Uterus (tissue), 4 donors: ENCODE measurements at places on chromosomes 16 and 17. TPM values are rescaled to one million over a fixed set of nuclear protein-coding genes. Genes with fewer than 3 reads are reported as not detected.

SMIM36 gene
- not detected for total RNA-seq

KRTAP9-2 gene
- not detected for total RNA-seq

CACNA1G gene
- total RNA-seq: under 0.01 TPM

ZSCAN10 gene
- not detected for total RNA-seq

CCDC144A gene
- 24.2 TPM for total RNA-seq

ZG16 gene
- under 0.01 TPM for total RNA-seq

SLC43A2 gene
- 7.7 TPM for total RNA-seq

DNA sequence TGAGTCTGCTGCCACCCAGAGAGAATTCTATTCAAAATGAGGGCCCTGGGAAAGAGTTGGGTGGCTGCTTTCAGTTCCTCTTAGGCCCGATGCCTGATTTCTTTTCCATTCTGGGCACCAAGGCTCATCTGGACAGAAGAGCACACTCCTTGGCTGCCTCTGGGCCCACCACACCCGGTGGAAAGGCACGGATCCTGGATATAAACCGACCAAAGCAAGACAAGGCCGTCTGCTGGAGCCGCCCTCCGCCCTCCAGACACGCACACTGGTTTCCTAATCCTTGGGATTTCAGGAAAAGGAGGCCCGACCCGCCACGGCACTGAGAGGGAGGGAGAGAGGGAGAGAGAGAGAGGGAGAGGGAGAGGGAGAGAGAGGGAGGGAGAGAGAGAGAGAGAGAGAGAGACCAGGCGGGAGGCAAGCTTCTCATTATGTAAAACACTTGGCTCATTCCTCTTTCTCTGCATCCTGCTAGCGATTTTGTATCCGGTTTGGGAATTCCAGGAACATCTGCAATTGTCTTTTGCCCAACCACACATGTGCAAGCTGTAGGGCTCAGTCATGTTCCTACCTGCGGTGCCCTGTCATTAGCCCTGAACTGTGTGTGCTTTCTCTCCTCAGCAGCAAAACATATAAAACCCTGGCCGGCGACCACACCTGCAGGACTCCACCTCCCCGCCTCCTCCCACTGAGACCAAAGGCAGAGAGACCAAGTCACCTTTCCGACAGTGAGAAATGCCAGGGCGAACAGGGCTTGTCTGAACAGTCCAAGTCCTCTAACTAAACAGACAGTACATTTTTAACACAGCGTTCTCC, 347.2 kb downstream of the SOX9 start:
- DNase-seq: no peak

- DNase-seq: no peak
Observed at GRCh38 chr17:59490216-59490615, 75.2 kb upstream of the DHX40 start.

GRCh38 chr17:60641810-60642220, 35.8 kb upstream of the BCAS3 start:
- peak; percentile 41 for DNase-seq

- no peak for DNase-seq
Observed at GRCh38 chr16:25260416-25260815, 2.8 kb upstream of the ZKSCAN2 start.

GRCh38 chr16:2032285-2033056, 5.8 kb downstream of the NHERF2 start:
- DNase-seq: peak; percentile 41

DNA sequence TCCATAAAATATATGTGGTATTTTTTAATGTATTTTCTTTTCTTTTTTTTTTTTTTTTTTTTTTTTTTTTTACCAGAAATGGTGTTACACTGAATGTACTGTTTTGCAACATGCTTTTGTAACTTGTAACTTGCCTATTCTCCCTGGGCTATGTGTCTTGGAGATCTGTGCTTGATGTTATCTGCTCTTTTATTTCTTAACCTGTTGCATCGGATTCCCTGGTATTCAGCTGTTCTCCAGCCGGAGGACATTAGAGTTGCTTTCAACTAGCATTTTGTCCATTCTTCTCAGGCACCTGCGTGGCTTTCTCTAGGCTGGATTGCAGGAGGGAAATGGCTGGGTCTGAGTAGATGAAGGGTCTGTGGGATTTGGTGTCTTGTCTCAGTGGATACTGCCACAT, 47.4 kb downstream of the KATNIP start:
- DNase-seq: no peak

GRCh38 chr17:36999471-36999870, 50.7 kb downstream of the AATF start:
- no peak for DNase-seq

GRCh38 chr17:55757659-55758058, 6.8 kb downstream of the PCTP start:
- no peak for DNase-seq

DNA sequence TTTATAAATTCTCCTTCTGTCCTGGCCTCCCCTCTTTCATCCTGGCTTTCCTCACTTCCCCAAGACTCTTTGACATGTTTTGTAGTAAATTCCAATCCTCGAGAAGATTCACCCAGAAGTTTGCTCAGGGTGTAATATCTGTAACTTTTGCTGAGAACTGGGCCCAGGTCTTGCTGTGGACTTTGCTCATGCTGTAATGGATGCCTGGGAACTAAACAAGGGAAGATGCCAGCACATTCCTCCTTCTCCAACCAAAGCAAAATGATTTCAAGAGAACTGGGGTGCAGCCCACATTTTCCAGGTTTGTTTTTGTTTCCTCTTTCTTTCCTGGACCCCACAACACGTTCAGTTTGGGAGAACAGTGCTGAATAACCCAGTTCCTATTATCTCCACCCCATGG, 6.6 kb upstream of the SALL1 start:
- DNase-seq: no peak

DNA sequence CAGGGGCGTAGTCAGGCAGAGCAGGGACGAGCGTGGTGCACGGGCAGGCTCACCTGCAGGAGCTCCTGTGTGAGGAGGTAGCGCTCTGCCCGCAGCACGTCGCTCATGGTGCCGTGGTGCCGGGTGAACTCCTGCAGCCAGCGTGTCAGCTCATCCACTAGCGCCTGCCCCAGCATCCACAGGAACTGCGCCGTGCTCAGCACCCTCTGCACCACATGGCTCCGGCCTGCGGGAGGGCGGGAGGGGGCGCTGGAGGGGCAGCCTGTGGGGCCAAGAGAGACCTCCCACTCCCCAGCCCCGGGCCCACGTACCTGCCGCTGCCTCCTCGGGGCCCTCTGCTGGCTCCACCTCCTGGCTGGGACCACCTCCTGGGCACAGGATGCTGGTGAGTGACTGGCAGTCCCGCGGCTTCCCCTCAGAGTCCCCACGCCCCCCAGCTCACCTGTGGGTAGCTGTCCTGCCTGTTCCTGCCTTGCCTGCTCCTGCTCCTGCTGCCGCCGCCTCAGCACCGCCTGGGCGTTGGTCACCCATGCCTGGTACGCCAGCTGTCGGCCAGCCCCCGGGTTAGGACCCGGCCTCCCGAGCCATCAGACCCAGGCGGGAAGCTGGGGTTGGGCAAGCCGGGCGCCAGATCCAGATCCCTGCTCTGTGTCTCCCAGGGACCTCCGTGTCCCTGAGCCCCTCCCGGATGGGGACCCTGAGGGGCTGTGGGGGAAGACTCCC, 16.6 kb downstream of the CTU2 start:
- DNase-seq: no peak

GRCh38 chr16:77328274-77328673, 106.6 kb downstream of the ADAMTS18 start:
- no peak for DNase-seq

GRCh38 chr17:82704886-82705285, 6.4 kb upstream of the RAB40B start:
- no peak for DNase-seq

DNA sequence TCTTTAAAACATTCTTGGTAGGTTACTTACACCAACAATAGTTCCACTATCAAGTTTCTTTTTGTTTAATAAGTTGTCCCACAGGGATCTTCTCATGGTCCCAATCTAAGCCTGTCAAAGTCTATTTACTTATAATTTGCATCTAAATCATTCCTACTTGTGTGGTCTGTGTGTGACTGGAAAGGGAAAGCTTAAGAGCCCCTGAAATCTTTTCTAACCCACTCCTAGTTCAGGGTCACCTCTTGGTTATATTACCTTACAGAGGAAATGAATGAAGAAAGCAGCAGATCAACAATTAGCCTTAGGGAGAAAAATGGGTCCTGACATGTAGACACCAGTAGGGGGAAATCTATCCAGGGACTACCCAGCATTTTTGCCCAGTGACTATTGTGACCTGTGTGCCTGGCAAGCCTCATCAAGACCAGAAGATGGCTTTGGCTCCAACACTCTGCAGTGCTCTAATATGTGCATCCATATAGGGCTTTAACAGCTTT, 110.4 kb upstream of the HAS3 start:
- DNase-seq: no peak

- DNase-seq: no peak
Observed at GRCh38 chr17:56085576-56086267, 67.6 kb upstream of the ANKFN1 start.

GRCh38 chr17:53635444-53635843, 187.3 kb upstream of the KIF2B start:
- DNase-seq: no peak
